ENCODE measurements at places on chromosomes 4 and X. TPM values are rescaled to one million over a fixed set of nuclear protein-coding genes. Genes with fewer than 3 reads are reported as not detected.
A peak's percentile ranks its signal among the peaks of the same experiment; 100 is the strongest.

DNA sequence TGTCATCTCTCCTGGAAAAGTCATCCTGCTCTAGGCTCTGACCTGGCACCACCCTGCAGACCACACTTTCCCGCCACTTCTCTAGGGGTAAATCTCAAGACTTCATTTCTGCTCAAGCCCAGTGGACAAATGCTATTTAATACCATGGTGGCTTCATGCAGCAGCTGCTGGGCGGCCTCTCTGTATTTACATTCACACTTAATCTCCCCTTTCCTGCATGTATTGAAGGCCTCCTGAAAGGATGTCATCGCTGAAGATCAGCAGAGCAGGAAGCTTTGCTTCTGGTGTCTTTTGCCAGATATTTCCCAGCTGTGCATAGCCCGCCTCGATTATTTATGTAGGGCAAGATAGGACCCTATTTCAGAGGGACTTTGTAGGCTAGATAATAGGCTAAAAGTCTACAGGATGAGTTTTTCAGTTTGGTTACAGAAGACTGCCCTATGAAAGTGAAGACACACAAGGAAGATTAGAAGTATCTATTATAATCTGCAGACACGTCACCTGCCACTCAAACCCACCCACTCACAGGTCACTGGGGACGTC, 17.2 kb downstream of the PROM1 start:
- no peak overlapping the region for H3K27ac ChIP-seq
- H3K4me3 ChIP-seq, result no peak overlapping the region
- DNase-seq, result no peak
- H3K4me1 ChIP-seq, result no peaks in the 10 kb centered on the region
- H3K27me3 ChIP-seq, result peaks cover 4% of the 10 kb centered on the region
- no peaks in the 10 kb centered on the region for H3K36me3 ChIP-seq

DNA sequence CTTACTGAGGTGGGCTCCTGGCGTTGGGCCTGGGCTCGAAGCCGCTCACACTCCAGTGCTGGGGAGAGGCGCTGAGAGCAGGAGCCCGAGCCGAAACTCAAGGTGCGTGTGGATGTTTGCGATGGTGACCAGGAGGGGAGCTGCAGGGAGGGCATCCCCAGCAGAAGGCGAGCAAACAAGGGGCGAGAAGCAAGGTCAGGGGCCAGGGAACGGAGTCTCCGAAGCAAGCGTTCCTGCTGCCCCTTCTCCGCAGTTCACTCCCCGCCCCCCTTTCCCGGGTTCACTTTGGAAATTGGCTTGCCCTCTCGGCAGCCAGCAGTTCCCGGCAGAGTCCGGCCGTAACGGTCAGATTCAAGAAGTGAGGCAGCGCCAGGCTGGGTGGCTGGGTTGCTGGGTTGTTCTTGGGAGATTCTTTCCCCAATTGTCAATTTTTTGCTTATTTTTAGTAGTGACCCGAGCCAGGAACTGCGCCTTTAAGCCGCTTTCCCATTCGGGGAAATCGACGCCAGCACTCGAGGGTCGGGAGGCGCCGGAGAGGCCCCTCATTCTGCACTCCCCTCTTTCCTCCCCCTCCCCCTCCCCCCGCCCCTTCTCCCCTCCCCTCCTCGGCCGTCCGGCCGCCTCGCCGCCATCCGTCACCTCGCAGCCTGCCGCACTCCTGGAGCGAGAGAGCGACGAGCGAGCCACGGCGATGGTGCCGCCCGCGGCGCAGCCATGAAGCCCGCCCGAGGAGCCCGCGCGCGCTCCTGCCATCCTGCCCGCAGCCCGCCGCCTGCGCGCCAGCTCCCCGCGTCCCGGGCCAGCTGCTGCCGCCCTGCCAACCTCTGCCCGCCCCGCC, at the start of gene FRMPD3:
Gene FRMPD3, plus strand, starts transcription at position 655 of the 838 bp plus-strand sequence. CDS start 76,937 bp downstream, outside the sequence.
- H3K4me3 ChIP-seq, result peak within 1 kb of the TSS; percentile 74
- peaks cover 9% of the 10 kb centered on the region for H3K4me1 ChIP-seq
- H3K27ac ChIP-seq, result no peak within 1 kb of the TSS
- H3K36me3 ChIP-seq, result no peaks in the 10 kb centered on the region

PABPC1L2B gene
- not detected for total RNA-seq

DNA sequence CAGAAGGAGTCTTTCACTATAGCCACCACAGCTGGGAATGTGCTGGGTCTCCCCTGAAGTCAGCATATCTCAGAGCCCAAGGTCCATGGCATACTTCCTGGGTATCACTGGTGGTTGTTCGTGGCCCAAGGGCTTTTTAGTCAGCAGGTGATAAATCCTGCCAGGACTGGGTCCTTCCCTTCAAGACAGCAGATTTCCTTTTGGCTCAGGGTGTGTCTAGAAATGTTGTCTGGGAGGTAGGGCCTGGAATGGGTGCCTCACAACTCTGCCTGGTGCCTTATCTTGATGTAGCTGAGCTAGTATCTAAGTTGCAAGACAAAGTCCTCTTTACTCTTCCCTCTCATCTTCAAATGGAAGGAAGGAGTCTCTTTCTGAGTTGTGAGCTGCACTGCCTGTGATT, 102.4 kb upstream of the TMLHE start:
- H3K36me3 ChIP-seq, result no peaks in the 10 kb centered on the region
- H3K27me3 ChIP-seq, result no peaks in the 10 kb centered on the region
- DNase-seq, result peak; percentile 35
- no peak overlapping the region for H3K4me3 ChIP-seq

CAPN6 gene
- total RNA-seq, result not detected
